Ammon's horn (tissue), 1 donor: ENCODE measurements at places on chromosomes 2 and 18.

DNA sequence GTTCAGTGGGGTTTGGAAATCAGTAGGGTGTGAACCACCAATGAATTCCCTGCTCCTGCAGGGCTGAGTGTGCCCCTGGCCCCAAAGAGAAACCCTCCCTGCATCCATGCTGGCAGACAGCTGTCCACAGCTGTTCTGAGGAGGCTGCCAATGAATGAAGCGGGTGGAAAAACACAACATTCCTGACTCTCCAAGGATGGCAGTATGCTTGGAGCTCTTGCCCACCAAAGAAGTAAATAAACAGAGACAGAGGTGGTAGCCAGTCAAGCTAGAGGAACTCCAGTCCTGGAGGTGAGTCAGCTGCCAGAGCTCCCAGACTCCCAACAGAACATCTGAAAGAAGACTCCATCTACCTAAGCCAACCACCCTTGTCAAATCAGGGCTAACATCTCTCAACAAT lies 6.2 kb downstream of the ZBTB7C start:
- DNase-seq, result no peak

DNA sequence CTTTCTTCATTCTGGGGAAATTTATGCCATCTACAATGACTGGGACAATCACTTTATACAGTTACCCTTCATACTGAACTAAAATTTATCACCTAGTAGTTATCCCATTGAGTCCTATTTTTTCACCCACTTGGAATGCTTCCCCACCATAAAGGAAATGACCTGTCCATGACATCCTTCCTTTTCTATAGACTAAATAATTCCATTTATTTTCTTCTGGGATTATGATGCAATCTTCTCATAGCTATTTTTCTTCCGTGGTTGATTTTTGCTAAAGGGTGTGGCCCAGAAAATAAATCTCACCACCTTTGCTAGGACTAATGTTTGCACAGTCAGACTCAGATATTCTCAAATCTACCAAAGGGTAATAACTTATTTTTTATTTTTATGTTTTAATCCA lies 186.1 kb upstream of the NRXN1 start:
- DNase-seq, result no peak

DNA sequence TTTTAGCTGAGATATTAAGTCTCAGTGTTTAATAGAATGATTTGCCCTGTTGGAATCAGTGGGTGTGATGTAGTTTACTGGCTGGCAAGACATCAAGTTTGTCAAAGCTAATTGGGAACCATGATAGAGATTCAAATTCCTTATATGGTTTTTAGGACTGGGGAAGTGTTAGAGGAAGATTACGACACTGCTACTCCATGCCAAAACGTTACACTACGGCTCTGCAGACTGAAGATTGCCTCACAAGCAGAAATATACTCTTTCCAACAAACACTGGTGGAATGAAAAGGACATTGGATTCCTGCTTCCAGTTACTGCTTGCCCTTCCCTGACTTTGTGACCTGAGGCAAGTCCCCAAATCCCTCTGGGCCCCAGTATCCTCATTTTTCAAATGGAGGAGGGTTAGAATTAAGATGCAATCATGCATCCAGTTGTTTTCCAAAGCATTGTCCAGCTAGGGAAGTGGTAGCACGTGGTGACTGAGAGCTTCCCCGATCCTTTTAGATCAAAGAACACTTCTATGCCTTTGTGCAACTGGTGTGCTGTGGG lies 147.6 kb downstream of the CDC42EP3 start:
- DNase-seq, result peak; percentile 80

- no peak for DNase-seq
These were observed 13.2 kb downstream of the PIKFYVE start for GRCh38 chr2:208279236-208279635.

DNA sequence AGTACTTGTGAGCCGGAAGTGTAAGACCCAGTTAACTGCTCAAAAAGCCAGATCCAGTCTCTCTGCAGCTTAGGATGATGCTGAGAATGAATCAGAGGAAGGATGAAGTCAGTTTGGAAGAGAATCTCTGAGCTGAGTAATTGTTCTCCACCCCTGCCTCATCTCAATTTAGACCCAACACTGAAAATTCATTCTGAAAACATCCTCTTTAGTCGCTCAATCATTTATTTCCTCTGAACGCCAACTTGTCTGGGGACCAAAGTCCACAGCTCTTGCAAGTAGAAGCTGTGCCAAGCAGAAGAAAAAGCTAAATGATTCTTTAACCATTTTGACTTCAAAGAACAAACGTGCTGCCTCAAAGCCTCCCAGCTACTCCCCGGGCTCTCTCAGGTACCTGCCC lies 177.1 kb upstream of the KLHL29 start:
- no peak for DNase-seq

DNA sequence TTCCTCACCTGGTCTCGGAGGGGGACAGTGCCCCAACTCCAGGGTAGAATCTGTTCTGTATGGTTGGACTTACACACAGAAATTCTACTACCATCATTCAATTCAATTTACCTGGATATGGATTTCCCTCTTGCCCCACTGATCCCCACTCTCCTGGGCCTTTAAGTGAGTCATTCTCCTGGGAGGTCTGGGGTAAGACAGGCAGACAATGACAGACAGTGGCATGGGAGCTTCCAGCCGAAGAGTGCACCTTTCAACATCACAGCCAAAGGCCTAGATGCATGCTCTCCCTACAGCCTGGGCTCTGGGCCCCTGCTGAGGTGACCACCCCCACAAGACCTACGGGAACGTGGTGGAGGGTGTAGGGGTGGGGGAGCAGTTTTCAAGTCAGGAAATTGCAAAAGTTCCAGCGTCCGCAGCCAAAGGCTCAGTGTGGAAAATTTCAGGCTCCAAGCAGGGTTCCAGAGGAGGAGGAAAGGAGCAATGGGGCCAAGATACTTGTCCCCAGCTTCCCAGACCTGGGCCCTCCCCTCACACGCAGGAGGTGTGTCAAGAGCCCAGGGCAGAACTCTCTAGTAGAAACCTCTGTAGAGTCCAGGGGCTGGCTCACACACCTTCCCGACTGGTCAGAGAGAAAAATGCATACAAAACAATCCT lies 296.4 kb downstream of the CYP26B1 start:
- no peak for DNase-seq

DNA sequence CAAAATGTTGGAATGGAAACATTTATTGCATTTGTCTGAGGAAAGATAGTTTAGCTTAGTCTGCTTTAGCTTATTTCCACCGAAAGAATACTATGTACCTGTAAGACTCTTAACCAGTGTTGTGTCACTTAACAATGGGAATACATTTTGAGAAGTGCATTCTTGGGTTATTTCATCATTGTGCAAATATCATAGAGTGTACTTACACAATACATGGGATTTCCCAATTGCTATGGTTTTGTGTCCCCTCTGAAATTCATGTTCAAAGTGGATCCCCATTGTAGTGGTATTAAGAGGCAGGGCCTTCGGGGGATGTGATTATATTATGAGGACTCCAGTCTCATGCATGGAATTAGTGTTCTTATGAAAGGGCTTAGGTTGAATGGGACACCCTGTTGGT lies 249.4 kb upstream of the UBE2E3 start:
- no peak for DNase-seq

DNA sequence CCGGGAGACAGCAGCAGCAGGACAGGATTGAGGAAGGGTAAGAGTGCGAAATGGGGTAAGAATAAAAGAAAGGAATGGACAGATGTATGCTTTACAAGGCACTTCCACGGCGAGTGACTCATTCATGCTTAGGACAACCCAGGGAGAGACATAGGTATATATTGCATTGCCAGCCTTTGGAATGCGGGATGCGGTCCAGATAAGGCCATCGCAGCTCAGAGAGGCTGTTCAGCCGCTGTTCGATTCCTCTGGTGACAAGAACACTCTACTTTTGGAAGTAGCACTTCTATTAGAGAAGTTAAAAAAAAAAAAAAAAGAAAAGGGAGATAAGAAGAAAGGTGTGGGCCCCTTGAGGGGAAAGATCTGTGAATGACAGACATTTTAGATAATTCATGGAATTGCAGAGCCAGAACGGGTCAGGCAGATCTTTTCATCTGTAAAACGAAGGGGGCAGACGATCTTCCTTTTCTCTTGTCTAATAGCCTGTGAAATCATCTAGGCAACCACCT lies 819 bp upstream of the NCOA1 start:
- DNase-seq, result no peak

GRCh38 chr18:24080861-24081260 lies 58.0 kb upstream of the CABYR start:
- DNase-seq, result no peak

- DNase-seq, result no peak
These were observed 1134.1 kb upstream of the DDX18 start for GRCh38 chr2:116680256-116680936.
